ENCODE measurements at places on chromosomes 5 and 9. TPM values are rescaled to one million over a fixed set of nuclear protein-coding genes. Genes with fewer than 3 reads are reported as not detected.
A peak's percentile ranks its signal among the peaks of the same experiment; 100 is the strongest.

The TNIP1 gene
- polyA plus RNA-seq: 84.8 TPM

GRCh38 chr9:122355336-122355875 is 15.4 kb upstream of the PTGS1 start:
- DNase-seq: no peak

DNA sequence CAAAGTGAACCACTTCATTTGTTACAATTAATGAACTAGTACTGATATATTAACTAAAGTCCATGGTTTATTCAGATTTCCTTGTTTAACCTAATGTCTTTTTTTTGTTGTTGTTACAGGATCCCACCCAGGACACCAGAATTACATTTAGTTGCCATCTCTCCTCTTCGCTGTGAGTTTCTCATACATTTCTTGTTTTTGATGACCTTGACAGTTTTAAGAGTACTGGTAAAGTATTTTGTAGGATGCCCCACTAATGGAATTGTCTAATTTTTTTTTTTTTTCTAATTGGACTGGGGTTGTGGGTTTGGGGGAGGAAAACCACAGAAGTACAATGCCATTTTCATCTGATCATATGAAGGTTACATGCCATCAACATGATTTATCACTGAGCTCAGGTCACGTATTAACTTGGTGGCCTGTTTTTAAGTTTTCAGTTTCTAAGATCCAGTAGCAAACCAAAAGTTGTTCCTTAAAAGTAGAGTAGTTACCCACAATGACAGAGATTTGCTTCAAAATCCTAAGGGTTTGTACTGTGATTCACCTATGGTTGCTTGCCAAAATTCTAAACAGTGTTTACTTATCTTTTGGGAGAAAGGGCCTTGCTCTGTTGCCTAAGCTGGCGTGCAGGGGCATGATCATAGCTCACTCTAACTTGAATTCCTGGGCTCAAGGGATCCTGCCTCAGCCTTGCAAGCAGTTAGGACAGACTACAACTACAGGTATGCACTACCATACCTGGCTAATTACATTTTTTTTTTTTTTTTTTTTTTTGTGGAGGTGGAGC is 4.5 kb upstream of the OTULIN start:
- DNase-seq: no peak

- no peak for DNase-seq
These were observed 4.2 kb upstream of the TSC1 start for GRCh38 chr9:132948482-132949050.

The OR1Q1 gene
- not detected for polyA plus RNA-seq

DNA sequence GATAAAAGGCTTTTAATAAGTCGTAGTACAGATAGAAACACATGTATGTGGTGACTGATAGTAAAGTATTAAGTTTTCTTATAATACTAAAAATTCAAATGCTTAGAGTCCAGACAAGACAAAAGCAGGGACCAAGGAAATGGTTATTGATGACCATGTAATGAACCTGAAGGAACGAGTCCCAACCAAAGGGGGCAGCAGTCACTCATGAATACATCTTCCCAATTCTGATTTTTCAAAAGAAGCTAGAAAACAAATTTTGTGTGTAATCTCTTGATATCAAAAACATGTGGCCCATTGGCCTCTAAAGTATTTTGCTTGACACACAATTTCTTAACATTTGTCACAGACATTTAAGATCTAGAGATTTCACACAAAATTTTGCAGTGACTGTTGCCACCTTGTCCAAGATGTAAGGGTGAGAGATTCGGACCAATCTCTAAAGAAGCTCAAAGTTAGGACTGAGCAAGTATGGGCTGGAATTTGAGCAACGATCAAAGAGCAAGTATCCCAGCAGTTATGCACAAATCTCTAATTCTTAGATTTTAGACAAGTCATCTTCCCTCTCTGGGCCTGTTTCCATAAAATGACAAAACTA is 66.8 kb downstream of the ARL15 start:
- DNase-seq: no peak

The RNF183 gene
- polyA plus RNA-seq: 0.61 TPM

GRCh38 chr9:124098141-124098905 is 86.8 kb downstream of the LHX2 start:
- DNase-seq: no peak

DNA sequence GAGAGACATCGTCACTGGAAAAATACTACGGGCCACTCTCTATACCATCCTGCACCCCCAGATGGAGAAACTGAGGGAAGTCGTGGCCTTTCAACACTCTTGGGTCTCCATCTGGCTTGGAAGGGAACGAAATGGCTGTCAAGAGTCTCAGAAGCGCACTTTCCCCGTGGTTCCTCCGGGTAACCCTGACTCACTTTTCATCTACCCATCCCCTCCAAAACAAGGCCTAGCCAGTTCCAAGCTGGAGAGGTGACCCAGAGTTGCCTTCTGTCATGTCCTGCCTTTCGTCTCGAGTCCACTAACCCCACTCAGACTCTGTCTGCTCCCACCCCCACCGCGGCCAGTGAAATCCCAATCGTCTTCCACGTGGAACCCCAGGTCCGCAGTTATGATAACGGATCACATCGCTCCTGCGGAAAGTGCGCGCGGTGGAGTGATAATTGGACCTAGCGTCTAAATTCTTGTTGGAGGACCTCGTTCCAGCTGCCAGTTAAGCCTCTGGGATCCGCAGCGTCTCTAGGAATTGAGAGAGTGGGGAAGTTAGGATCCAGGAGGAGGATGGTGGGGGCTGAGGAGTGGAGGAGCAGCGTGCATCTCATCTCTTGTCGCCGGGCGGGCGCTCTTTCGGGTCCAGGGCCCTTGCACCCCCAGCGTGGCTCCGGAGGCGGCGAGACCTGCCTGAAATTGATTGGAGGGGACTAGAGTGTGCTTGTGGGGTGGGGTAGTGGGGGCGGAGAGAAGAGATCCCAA is 4.6 kb downstream of the CDKN2A start:
- DNase-seq: no peak

- DNase-seq: no peak
These were observed 18.8 kb upstream of the PRLR start for GRCh38 chr5:35248843-35249780.

DNA sequence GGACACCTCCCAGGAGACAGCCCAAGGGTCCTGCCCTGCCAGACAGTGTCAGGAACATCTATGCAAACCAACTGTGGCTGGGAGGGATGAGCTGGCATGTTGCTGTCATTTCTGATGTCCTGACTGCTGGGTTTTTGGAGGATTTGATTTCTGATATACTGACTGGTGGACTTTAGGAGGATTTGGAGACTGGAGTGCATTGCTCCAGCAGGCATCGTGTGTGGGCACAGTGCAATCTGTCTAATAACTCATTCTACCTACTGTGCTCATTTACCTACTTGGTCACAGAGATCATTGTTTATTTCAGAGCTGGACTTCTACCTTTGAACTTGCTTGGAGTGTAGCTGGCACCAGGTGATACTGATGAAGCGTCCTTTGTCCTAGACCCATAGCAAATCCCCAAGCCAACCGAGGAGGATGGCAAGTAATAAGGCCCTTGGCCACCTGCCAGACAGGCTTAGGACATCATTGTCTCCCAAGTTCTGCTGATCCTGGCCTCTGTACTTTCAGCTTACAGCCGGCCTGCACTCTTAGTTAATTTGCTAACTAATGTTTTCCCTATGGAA is 124.3 kb upstream of the ICE1 start:
- no peak for DNase-seq

GRCh38 chr5:35811108-35811741 is 45.5 kb upstream of the IL7R start:
- no peak for DNase-seq

DNA sequence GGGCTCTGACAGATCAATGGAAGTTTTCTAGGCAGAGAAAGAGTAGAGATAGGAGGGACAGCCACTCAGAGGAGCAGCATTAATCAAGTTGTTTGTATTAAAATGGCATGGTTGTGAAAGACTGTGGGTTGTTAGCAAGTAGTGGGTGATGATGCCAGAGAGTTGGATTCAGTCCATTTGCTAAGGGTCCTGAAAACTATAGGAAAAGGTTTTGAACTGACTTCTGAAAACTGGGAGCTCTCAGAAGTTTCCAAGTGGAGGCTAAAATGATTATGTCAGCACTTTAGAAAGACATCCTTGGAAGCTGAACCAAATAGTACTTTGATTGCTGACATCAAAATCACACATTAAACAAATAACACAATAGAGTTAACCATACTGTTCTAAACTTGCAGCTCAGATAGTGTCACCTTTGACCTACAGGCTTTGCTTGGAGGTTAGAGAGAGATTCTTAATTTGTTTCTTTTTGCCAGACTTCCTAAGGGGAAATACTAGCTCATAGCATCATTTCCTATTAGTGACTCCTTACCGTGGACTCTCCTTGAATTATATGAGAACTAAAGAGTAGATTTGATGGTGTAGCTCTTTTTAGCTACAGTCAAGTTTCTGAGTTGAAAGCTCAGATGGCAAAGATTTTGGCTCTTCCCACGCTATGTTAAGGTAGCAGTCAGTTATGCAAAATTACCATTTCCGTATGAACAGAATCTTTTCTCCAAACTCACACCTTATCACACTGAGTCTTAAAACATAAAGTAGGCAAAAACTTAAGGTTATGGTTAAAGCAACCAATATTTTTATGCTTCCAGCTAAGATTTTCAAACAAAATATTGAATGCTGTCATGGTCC is 277.1 kb downstream of the NR3C1 start:
- DNase-seq: peak; percentile 38

DNA sequence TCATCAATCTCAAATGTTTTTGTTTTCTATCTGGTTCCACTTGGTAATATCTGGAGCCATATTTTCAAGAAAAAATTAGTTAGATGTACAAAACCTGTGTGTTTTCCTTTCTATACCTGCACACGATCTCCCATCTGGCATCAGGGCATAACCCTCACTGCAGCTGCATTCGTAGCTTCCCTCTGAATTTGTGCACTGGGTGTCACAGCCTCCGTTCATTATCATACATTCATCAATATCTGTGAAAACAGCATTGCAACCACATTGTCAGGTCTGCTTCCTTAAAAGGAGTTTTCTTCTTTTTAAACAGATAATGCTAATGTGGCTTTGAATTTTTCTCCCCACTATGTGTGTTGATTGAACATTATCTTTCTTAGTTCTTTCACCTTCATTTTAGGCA is 202.7 kb downstream of the FBN2 start:
- no peak for DNase-seq

The ANKRD18B gene
- 0.17 TPM for polyA plus RNA-seq

All from right lung (tissue), 10 donors.